ENCODE measurements at places on chromosomes 6 and 20.

GRCh38 chr20:3788685-3789155 lies 2.2 kb upstream of the CENPB start:
- no peak for DNase-seq

DNA sequence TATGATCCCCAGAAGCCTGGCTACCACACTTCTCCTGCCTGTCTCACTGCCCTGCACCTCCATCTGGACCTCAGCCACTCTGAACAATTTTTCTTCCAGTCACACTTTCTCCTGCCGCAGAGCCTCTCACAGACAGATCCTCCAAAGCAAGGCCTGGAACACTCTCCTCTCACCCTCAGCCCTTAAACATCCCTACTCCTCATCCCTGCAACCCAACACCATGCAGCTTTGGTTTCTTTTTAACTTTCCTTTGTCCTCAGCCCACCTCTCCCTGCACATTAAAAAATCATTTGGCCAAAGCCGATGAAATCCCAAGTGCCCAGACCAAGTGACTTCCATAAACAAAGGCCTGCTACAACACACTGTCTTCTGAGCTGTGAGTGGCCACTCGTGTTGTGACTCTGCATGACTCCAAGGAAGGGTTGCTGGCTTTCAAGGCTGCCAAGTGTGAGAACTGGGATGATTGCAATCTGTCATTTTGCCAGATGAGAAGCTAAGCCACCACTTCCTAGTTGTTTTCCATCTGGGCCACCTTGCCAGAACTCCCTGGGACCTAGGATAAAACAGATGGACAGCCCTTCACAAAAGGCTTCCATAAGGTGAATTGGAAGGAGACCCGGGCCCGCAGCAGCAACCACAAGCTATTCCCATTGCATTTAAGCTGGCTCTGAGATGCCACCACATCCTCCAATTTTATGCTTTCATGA lies 144.4 kb upstream of the SSTR4 start:
- DNase-seq, result no peak

GRCh38 chr6:31163922-31164321 lies 5.5 kb downstream of the TCF19 start:
- no peak for DNase-seq

DNA sequence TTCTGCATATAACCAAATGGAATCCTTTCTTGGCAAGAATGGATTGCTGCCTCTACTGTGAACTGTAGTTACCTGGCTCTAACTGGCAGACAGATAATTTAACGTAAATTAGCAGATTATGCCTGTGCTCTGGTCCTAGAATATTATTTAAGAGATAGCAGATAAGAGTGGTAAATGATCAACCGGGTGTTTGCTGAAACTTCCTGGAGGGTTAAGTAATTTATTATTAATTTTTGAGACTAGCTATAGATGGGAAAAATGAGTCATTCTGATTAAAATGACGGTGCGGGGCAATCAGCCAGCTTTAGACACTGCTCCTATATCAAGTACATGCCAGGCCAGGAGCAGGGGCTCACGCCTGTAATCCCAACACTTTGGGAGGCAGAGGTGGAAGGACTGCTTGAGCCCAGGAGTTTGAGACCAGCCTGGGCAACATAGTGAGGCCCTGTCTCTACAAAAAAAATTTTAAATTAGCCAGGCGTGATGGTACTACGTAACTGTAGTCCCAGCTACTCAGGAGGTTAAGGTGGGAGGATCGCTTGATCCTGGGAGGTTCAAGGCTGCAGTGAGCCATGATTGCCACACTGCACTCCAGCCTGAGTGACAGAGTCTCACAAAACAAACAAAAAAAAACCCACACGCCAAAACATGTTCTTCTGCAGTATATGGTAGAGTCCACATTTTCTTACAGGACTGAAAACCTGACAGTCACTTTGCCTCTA lies 22.6 kb downstream of the B4GALT5 start:
- DNase-seq, result no peak

- DNase-seq, result no peak
Measured at GRCh38 chr6:13074415-13075140, 253.8 kb downstream of the TBC1D7 start.
